H7 (cell line): ENCODE measurements at places on chromosomes 12 and 14. TPM values are rescaled to one million over a fixed set of nuclear protein-coding genes. Genes with fewer than 3 reads are reported as not detected.
A peak's percentile ranks its signal among the peaks of the same experiment; 100 is the strongest.

The ESPL1 gene
- total RNA-seq, result 43.6 and 46.2 TPM in 2 replicates

GRCh38 chr12:5010151-5010550, 33.5 kb upstream of the KCNA5 start:
- DNase-seq, result no peak

GRCh38 chr14:80958226-80958625, 2.8 kb downstream of the TSHR start:
- DNase-seq, result no peak

GRCh38 chr12:3633396-3633795, 119.5 kb downstream of the CRACR2A start:
- no peak for DNase-seq

The IRAK4 gene
- 4.5 and 5.7 TPM in 2 replicates for total RNA-seq

- no peak for DNase-seq
These were observed 22.6 kb downstream of the KCNA5 start for GRCh38 chr12:5066251-5066650.

The RPL10L gene
- not detected in 2 replicates for total RNA-seq

- DNase-seq, result no peak
These were observed 217.0 kb upstream of the FOXN3 start for GRCh38 chr14:89634037-89634436.

- DNase-seq, result no peak
These were observed 775.7 kb downstream of the SLC6A15 start for GRCh38 chr12:84136862-84137367.

- DNase-seq, result no peak
These were observed 52.9 kb downstream of the EID3 start for GRCh38 chr12:104356231-104357115.

- DNase-seq, result no peak
These were observed 39.1 kb upstream of the PPFIA2 start for GRCh38 chr12:81798294-81798693.

- no peak for DNase-seq
These were observed 188.3 kb downstream of the DAD1 start for GRCh38 chr14:22400655-22401259.

GRCh38 chr12:12266389-12266872, 413 bp downstream of the LRP6 start:
- DNase-seq, result peak; percentile 84

The IFI27L2 gene
- 25.6 and 26.3 TPM in 2 replicates for total RNA-seq

GRCh38 chr14:55805250-55805649, 225.2 kb downstream of the KTN1 start:
- DNase-seq, result no peak

DNA sequence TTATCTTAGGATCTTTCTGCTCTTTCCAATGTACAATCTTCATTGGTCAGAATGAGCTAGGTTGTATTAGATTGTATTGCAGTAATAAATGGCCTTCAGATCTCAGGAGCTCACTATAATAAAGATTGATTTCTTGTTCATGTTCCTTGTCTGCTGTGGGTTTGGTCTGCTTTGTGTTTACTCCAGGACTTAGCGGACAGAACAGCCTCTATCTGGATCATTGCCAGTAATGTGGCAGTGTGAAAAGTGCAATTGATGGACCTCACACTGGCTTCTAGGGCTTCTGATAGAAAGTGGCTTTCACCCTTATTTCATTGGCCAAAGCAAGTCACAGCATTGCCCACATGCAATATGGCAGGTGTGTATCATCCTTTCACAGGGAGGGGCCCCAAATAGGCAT, 81.2 kb downstream of the BTG1 start:
- no peak for DNase-seq

DNA sequence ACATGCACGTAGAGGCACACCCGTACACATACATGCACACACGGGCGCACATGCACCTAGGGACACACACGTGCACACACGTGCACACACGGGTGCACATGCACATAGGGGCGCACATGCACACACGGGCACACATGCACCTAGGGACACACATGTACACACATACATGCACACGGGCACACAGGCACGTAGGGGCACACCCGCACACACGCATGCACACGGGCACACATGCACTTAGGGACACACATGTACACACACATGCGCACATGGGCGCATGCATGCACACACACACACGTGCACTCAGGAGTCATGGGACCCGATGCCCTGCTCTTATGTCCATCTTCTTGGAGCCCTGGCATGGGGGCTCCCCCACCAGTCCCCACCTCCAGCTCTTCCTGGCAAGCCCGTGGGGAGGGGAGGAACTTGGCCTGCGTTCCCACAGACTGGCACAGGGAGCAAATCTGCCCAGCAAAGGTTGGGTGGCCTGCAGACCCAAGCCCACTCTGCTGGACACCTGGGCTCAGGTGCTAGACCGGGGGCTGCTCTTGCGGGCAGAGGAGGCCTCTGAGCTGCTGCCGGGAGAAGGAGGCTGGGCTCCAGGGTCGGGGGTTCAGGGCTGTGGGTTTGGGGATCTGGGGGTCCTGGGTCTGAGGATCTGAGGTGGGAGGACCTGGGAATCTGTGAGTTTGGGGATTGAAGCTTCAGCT, 51.4 kb downstream of the KIF26A start:
- no peak for DNase-seq

- DNase-seq, result peak; percentile 77
These were observed 549 bp upstream of the WDR89 start for GRCh38 chr14:63642229-63642611.

DNA sequence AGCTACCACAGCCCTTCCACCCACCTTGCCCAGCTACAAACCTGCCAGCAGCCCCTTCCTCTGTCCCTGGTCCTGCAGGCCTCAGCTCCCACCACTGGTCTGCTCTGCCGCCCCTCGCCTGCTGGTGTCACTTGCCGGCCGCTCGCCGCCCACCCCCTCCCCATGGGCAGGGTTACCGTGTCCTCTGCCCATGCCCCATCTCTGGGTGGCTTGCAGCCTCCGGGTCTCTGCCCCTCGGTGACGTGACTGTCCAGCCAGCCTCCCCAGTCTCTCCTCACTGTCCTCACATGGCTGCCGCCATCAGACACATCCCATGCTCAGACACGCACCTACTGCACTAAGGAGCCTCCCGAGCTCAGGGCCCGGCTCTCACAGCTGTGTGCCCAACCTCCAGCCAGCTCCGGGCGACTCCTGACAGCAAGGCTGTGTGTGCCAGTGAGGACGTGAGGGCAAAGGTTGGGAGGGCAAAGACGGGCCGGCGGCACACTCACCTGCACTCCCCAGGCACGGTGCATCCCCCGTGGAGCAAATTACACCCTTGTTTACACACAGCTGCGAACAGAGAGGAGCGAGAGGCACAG, 13.4 kb downstream of the JAG2 start:
- DNase-seq, result peak; percentile 87

DNA sequence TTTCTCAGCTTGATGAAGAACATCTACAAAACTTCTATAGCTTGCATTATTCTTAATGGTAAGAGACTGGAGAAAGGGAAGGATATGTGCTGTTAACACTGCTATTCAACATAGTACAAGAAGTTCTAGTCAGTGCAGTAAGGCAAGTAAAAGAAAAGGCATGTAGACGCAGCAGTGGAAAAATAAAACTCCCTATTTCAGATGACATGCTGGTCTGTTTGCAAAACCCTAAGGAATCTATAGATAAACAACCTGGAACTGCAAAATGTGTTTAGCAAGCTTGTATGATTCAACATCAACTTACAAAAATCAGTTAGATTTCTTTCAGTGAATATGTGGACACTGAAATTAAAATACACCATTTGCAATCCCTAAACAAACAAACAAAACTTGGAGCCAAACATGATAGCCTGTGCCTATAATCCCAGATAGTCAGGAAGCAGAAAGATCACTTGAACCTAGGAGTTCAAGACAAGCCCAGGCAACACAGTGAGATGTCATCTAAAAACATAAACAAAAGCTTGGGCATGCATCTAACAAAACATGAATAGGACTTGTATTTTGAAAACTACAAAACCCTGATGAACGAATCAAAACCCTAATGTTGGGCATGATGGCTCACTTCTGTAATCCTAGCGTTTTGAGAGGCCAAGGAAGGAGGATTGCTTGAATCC, 293.6 kb upstream of the RGS6 start:
- DNase-seq, result no peak

DNA sequence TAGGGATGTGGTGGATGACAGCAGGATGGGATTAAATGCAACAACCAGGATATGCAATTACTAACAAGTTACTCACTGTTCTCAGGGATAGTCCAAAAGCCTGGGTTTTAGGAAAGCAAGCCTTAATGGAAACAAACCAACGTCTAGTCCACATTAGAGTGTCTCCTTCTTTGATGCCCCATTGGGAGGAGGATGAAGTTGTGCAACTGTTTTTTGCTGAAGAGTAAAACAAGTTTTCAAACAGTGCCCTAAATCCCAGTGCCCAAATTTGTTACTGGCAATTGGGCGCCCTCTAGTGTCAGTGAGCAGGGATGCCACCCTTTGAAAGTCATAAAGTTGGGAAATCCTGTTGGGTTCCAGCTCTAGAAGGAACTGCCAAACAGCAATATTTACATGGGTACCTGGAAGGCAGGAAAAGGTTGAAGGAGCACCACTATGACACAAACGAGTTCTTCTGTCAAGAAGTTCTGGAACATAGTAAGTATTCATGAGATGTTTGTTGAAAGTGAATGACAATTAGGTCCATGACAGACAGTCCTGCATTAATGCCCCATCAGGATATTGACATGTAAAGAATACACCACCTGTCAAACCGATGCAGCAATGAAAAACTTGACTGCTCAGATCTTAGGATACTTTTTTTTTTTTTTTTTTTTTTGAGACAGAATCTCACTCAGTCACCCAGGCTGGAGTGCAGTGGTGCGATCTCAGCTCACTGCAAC, 11.1 kb upstream of the DPF3 start:
- peak; percentile 49 for DNase-seq

DNA sequence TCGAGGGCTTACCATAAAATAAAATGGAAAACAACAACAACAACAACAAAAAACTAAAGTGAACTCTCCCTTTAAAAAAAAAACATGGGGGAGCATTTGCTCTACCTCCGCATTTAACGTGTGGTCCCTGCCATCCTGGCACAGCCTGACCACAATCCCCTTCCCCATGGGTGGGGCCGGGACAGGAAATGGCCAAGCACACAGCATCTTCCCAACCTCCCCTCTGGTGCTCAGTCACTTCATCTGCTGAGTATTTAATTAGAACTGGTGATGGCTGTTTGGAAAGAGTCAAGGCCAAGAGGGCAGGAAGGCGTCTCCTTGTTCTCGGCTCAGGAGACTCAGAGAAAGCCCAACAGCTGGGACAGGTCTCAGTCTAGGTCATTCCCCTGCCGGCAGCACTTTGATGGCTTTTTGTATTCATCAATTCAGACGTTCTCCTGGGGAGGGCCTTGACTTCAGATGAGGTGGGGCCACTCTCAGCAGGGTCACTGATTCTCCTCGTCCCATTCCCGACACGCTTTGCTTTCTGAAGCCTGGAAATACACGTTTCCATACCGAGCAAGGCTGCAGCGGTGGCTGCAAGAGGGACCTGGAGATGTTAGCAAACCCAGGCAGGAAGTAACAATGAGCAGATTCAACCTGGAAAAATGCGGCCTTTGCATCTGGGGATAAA, 44.4 kb downstream of the ANO2 start:
- no peak for DNase-seq

The SIX4 gene
- 24.7 and 25.8 TPM in 2 replicates for total RNA-seq
